ENCODE measurements at places on chromosomes 1 and 21. TPM values are rescaled to one million over a fixed set of nuclear protein-coding genes. Genes with fewer than 3 reads are reported as not detected.

Gene CALML6
- total RNA-seq: not detected

- DNase-seq: no peak
These were observed 23.2 kb downstream of the INSL5 start for GRCh38 chr1:66777831-66778230.

- no peak for DNase-seq
These were observed 9.4 kb upstream of the SAMD13 start for GRCh38 chr1:84291882-84292655.

- no peak for DNase-seq
These were observed 20.6 kb upstream of the ADAMTS1 start for GRCh38 chr21:26865857-26866256.

DNA sequence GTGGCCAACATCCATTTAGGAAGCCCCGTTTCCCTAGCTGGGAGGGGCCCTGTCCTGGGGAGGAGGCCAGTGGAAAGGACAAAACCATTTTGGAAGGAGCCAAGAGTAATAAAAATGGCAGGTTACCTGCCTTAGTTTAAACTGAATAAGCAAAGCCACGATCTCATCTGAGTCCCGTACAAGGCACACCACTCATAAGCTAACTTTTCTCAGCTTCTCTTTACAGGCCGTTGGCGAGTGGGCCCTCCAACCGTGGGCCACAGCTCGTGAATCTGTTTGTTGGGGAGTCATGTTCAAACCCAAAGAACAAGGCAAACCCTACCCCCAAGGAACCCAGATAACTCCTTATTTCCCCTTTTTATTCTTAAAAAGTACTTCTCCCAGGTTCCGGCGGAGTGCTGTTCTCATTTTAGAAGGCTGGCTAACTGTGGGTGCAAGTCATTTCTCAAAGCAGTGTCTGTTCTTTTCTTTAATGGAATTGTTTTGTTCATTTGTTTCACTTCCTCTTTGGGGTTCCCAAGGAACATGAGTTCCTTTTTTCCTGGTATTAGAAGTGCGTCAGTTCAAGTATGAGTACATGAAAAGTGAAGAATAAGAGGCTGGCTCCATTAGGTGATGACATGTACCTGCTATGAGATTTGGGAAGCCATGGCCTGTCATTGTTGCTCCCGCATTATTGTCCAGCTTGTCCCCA is 89.0 kb downstream of the PSMG1 start:
- DNase-seq: no peak

DNA sequence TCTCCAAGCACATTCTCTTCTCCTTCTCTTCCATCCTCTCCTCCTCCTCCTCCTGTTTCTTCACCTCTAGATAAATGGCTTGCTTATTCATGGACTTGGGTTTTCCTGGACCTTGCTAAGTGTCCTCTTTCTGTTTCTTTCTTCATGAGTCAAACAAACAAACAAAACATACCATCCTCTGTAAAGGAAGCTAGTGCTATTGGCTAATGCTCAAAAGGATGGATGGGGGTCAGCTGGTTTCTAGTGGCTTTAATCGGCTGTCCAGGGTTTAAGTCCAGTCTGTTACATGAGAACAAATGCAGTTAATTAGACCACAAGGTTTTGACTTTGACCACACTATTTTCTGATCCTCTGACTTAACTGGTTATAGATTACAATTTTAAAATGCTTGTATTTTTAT is 83.8 kb upstream of the TSPAN2 start:
- DNase-seq: no peak

DNA sequence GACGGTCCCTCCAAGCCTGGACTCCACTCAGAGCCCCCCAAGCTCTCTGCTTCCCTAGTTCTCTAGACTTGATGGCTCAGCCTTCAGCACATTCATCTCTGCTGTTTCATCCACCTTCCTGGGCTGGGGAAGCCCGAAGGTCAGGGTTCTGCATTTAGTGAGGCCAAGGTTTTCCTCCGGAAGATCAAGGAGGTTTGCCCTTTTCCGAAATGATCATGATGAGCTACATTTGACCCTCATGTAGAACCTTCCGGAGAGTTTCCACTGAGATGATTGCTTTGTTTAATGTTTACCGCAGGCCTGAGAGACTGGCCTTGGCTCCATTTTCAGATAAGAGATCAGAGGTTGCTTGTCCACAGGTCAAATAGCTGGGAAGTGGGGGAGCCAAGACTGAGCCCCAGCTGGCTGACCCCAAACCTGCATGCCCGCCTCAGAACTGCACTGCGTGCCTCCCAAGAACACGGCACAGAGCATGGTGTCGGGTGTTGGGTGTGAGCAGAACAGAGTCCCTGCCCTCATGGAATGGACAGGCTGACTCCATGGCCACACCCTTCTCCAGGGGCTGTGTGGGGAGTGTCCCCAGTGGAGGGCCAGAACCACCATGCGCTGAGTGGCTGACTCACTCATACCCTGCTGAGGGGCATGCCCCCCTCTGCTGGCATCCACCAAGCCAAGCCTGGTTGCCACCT is 200.8 kb upstream of the TMEM51 start:
- DNase-seq: no peak

DNA sequence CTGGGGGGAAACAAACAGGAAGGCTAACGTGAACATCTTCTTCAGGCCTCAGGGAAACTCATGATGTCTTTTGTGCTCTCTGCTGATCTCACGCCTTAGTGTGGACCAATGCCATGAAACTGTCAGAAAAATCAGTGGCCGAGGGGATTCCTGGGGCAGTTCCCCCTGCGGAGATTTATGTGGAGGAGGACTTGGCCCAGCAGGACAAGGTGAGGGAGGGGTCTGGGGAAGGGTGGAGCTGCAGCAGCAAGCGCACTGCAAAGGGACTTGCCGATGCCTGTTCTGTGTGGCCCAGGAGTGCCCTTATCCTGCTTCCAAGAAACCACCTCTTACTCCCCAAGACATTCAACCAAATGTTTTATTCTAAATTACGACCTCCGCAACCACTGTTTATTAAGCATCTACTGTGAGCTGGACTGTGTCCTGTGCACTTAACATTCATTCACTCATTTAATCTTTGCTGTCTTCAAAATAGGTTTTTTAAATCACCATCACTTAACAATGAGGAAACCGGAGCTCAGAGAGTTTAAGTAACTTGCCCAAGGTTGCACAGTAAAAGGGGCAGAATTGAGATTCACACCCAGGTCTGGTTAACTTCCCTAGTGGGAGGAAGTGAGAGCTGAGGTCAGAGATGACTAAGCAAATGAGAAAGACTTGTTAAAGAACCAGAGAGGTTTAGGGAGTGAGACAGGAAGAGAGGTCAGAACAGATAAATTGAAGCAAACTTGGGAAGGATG is 49.7 kb downstream of the FHAD1 start:
- no peak for DNase-seq

DNA sequence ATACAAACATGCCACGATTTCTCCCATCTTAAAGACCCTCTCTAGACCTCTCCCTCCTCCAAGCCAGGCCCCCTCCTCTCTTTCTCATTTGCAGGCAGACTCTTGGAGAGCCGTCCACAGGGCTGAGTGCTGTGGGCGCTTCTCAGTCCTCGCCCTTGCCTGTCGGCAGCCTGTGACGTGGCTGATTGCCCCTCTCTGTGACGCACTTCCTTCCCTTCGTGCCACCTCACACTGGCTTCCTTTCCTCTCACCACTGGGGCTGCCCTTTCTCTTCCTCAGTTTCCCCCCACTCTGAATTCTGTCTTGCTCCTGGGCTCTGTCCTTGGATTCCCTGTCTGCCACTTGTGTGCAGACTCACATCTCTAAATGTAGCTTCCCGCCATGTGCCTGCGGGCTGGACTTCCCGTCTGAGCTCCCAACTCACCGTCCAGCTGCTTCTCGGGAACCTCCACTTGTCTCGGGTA is 227.2 kb downstream of the CAMTA1 start:
- DNase-seq: no peak

DNA sequence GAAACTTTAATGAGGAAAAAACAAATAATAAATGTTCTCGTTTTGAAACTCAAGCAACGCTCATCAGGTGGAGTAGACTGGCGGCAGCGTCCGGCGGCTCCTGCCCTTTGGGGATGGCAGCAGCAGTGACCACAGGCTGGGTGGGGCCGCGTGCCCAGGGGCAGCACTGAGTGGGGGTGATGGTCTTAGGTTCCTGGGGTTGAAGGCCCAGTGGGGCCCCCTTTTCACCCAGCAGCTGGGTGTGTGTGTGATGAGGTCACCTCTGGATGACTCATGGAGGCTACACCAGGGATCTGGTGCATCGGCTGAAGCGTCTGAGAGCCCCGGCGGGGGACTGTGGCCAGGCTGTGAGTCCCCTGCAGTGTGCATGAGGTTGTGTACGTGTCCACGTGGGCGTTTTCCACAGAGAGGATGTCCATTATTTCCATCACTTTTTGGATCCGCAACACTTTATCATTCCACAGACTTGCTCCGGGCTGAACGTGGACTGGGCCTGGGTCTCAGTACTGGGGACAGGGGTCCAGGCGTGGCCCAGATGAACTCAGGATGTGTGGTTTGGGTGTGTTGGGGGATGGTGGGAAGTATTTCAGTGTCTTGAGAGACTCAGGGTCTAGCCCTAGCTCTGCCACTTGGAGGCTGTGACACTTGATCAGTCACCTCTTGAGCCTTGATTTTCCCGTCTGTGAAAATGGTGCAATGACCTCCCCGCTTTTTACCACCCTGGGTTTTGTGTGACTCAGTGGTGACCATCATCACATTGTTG is 25.6 kb downstream of the LDLRAP1 start:
- DNase-seq: peak; percentile 77

DNA sequence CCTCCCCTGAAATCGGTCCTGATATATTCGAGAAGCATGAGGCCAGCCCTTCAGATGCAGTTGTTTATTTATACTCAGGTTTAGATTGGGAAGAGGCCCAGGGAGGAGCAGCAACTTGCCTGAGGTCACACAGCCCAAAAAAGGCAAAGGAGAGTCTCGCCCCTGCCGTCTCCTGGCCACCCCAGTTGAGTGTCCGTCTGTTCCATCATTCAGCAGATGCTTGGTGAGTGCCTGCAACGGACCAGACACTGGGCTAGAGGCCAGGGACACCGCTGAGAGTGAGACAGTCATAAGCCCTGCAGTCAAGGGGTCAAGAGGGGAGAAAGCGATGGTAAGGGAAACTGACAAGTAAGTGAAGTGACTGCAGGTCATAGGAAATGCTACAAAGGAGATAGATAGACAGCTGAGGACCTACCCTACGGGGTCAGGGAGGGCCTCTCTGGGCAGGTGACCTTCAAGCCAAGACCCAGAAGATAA is 15.4 kb upstream of the SELENON start:
- DNase-seq: no peak

DNA sequence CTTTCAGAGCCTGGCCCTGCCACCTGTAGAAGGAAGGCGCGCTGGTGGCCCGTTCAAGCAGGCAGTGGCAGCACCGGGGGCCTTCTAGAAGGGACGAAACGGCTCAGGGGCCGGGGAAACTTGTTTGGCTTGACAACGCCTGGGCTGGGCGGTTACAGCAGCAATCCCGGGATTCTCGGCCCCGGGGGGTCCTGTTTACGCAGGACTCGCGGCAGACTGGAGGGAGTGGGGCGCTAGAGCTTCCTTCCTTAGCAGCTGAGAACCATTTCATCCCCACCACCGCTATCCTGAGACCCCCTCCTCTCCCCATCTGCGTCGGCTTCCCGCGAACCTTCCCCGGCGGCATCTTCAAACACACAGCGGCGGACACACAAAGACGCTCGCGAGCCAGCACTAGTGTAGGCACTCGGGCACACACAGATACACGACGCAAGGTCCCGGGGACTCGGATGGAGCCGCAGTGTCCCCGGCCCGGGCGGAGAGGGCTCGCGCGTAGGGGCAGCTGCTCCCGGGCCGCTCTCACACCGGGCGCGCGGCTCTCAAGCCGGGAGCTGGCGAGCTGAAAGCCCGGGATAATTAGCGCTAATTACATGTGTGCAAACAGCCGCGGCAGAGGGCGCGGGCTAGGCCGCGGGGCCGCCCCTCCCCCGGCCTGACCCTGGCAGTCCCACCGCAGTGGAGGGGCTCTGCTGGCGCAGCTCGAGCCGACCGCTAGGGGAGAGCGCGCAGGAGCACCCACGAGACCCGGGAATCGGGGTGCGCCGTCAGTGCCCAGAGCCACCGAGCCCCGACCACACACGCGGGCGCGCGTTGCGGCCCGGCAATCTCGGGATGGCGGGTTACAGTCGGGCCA is 271.4 kb downstream of the FOXD2 start:
- no peak for DNase-seq

GRCh38 chr1:92975551-92976232 is 14.4 kb upstream of the DIPK1A start:
- DNase-seq: no peak

GRCh38 chr1:7993593-7994479 is 32.3 kb downstream of the ERRFI1 start:
- no peak for DNase-seq

DNA sequence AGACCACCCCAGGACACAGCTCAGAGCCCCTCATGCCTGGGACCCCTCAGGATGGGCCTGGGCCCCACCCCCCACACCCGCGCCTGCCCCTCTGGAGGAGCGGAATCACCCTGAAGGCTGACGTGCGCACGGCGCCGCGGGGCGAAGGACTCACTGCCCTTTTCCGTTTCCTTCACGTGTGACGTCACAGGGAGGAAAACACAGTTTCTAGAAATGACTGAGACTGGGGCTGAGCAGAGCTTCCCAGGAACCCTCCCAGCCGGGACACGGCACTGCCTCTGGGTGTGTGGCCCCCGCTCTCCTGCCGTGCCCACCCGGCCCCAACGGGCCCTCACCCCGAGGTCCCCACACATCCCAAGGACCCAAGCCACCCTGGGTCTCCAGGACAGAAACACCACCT is 5.4 kb upstream of the TNFRSF4 start:
- DNase-seq: no peak

GRCh38 chr1:56180520-56181190 is 398.7 kb downstream of the PLPP3 start:
- no peak for DNase-seq
